H1 (cell line): ENCODE measurements at places on chromosomes 12 and 14. TPM values are rescaled to one million over a fixed set of nuclear protein-coding genes. Genes with fewer than 3 reads are reported as not detected.

C12orf54 gene
- total RNA-seq: not detected in 2 replicates

NUMB gene
- total RNA-seq: 44.3 and 54.3 TPM in 2 replicates

GYS2 gene
- not detected in 2 replicates for total RNA-seq

DNA sequence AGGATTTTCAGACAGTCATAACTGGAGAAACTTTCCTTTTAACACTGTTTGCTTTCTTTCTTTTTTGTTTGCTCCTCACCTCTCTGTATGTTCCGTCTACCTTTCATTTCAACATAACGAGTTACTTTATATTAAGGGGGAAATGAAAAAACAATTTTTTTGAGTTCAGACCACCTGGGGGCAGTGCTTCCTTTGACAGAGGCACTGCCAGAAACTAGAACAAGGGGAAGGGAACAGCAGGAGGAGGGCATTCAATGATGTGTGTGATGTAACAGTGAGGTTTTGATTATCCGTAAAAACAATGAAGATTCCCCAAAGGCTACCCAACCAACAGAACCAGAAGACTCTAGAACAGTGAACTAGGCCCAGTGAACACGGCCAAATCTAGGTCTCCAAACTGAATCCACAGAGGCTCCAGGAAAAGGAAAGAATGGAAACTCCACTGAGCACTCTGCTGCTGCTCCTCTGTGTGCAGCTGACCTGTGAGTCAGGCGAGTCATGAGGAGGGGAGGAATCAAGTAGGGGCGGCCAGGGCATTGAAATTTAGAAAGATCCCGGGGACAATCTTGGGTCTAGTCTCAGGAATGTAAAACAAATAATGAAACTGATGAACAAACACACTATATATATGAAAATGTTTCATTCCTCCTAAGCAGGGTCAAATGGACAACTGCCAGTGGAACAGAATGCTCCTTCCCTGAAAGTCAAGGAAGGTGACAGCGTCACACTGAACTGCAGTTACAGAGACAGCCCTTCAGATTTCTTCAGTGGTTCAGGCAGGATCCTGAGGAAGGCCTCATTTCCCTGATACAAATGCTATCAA lies 323.5 kb downstream of the DAD1 start:
- no peaks in the 10 kb centered on the region for H3K36me3 ChIP-seq

GRCh38 chr14:67965696-67966095 lies 146.1 kb downstream of the RAD51B start:
- H3K36me3 ChIP-seq: 0 out of 2 replicates have a peak, but pooled peaks cover 3% of the 10 kb centered on the region
- no peaks in the 10 kb centered on the region for H3K4me1 ChIP-seq
- H3K27ac ChIP-seq: no peak overlapping the region
- no peak overlapping the region for H3K4me3 ChIP-seq
- DNase-seq: no peak
- H3K27me3 ChIP-seq: no peaks in the 10 kb centered on the region

DNA sequence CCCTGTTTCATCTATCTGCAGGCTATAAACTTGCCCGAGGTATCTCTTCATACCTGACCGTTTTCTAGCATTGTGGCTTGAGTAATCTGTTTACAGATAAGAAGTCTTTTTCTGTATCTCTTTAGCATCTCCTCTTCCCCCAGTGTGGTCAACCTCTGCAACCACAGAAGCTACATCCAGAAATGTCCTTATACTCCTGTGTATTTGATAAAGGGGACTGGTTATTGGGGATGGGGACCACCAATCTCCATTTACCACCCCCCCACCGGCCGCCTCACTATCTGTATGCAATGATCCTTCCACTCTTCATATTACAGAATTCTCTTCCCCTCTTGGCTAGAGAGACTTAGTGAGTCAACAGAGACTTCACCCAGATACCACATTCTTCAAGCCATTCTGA lies 3.4 kb upstream of the RPAP3 start:
- no peak overlapping the region for H3K27ac ChIP-seq
- no peak overlapping the region for H3K4me3 ChIP-seq
- DNase-seq: no peak

GRCh38 chr14:103260629-103261124 lies 73.4 kb upstream of the EIF5 start:
- H3K27ac ChIP-seq: no peak overlapping the region
- DNase-seq: no peak
- no peak overlapping the region for H3K4me3 ChIP-seq
- no peaks in the 10 kb centered on the region for H3K27me3 ChIP-seq
- H3K4me1 ChIP-seq: no peaks in the 10 kb centered on the region
- no peaks in the 10 kb centered on the region for H3K36me3 ChIP-seq

- DNase-seq: peak; percentile 27
- no peak overlapping the region for H3K27ac ChIP-seq
- H3K4me3 ChIP-seq: peak overlapping the region; percentile 63
- H3K36me3 ChIP-seq: no peaks in the 10 kb centered on the region
Measured at GRCh38 chr12:106903241-106903945, 52.3 kb upstream of the TMEM263 start.

DNA sequence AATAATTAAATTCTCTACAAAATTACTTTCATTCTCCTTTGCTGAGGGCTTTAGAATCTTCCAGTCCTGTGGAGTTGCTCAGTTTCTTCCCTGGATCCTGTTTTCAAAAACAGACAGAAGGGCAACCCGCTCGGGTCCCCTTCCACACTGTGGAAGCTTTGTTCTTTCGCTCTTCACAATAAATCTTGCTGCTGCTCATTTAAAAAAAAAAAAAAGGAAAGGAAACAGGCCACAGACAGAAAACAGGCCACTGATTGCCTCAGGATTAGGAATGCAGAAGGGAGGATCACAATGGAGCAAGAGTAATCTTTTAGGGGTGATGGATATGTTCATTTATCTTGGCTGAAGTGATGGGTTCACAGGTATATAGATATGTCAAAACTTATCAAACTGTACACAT lies 29.5 kb upstream of the HIGD1C start:
- H3K4me3 ChIP-seq: no peak overlapping the region
- H3K27me3 ChIP-seq: no peaks in the 10 kb centered on the region
- no peak overlapping the region for H3K27ac ChIP-seq
- no peak for DNase-seq

DNA sequence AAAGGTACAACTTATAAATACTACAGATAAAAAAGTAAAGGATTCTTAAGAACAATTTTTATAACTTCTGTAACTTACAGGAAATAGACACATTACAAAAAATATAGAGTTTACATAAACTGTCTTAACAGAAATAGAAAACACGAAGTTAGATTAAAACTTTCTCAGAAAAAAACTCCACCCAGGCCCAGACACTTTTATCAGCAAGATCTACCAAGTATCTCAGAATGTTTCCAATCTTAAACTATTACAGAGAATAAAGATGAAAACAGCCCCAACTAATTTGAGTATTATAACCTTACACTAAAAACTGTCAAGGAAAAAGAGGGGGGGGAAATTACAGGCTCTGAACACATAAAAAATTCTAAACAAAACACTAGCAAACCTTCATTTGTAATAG lies 8.2 kb downstream of the ZFC3H1 start:
- no peaks in the 10 kb centered on the region for H3K27me3 ChIP-seq
- peaks cover 64% of the 10 kb centered on the region; the same call in 1 of the 2 replicates for H3K36me3 ChIP-seq
- H3K4me1 ChIP-seq: no peaks in the 10 kb centered on the region
- no peak overlapping the region for H3K4me3 ChIP-seq

GRCh38 chr12:109609342-109609741 lies 35.7 kb downstream of the MVK start:
- H3K36me3 ChIP-seq: no peaks in the 10 kb centered on the region
- no peaks in the 10 kb centered on the region for H3K27me3 ChIP-seq
- no peaks in the 10 kb centered on the region for H3K4me1 ChIP-seq
- H3K4me3 ChIP-seq: no peak overlapping the region
- no peak overlapping the region for H3K27ac ChIP-seq

DNA sequence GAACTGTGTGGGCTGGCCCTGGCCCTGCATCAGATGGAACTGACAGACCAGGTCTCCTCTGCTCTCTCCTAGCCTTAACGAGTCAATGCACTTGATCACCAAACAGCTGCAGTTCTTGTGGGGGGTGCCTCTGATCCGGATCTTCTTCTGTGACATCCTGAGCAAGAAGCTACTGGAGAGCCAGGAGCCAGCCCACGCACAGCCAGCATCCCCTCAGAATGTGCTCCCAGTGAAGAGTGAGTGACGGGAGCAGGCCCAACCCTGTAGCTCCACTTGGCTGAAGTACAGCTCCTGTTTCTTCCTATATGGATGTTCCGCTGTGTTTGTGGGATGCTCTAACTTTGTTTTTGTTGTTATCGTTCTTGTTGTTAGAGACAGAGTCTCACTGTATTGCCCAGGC lies 23.9 kb downstream of the UBE3B start:
- H3K4me3 ChIP-seq: no peak overlapping the region

GRCh38 chr14:89428173-89428523 lies 11.1 kb upstream of the FOXN3 start:
- H3K36me3 ChIP-seq: no peaks in the 10 kb centered on the region
- H3K4me3 ChIP-seq: no peak overlapping the region
- no peaks in the 10 kb centered on the region for H3K27me3 ChIP-seq
- peak overlapping the region; percentile 48 for H3K27ac ChIP-seq
- DNase-seq: no peak

DNA sequence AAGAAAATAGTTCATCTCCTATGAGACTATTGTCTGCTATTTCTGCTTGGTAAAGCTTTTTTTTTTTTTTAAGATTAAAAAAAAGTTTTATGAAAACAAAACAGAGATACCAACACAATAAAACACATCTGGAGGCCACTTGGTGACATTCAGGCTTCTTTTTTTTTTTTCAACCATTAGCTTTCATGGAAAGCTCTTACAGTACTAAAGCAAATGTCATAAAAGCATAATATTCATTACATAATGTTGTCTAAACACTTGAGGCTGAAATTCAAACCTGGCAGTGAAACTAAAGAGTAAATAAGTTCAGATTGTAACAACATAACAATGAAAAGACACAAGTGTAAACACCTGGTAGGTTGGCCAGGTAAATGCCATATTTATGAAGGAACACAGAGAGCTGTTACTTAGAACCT lies 14.7 kb downstream of the PRICKLE1 start:
- no peak for DNase-seq
- no peaks in the 10 kb centered on the region for H3K36me3 ChIP-seq
- peaks cover 3% of the 10 kb centered on the region for H3K4me1 ChIP-seq
- no peaks in the 10 kb centered on the region for H3K27me3 ChIP-seq
- no peak overlapping the region for H3K27ac ChIP-seq
- H3K4me3 ChIP-seq: no peak overlapping the region

DNA sequence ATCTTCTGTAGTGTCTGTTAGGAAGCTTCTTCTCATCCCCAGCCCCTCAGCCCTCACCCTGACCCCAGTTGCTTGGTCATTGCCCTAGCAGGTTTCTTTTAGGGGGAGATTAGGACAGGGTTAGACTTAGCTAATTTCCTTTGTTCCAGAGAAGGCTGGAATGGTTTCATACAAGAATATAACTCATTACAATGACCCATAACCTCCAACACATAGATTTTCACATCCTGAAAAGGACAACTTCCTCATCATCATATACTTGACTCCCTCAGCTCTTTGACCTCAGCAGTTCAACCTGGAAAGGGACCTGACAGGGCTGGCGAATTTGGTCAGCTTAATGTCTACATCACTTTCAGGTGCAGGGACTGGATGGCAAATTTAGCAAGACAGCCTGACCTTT lies 8.0 kb upstream of the BHLHE41 start:
- no peak for DNase-seq
- H3K27me3 ChIP-seq: peaks cover 15% of the 10 kb centered on the region
- H3K4me3 ChIP-seq: no peak overlapping the region
- peaks cover 3% of the 10 kb centered on the region for H3K4me1 ChIP-seq
- no peaks in the 10 kb centered on the region for H3K36me3 ChIP-seq
